ENCODE measurements at places on chromosomes 13 and 19. TPM values are rescaled to one million over a fixed set of nuclear protein-coding genes. Genes with fewer than 3 reads are reported as not detected.

Gene CLEC17A
- not detected for total RNA-seq

Gene LRRC8E
- 5.1 TPM for total RNA-seq

Gene AP1M2
- total RNA-seq = 40.1 TPM

Gene ZNF790
- 0.23 TPM for total RNA-seq

Gene TMEM190
- total RNA-seq = 2.2 TPM

Gene RNF225
- not detected for total RNA-seq

Gene FGF9
- not detected for total RNA-seq

Gene ANKRD24
- total RNA-seq = 0.29 TPM

Gene CCNA1
- total RNA-seq = 0.54 TPM

Gene SIGLEC14
- not detected for total RNA-seq

Gene RASAL3
- total RNA-seq = not detected

All from A549 treated with GW870086 at 1 μM for 4 hours (cell line).